ENCODE measurements at places on chromosomes 5 and 9.

GRCh38 chr9:76799473-76799872 lies 35.2 kb downstream of the PCA3 start:
- DNase-seq, result no peak

GRCh38 chr9:110143950-110144545 lies 63.9 kb downstream of the C9orf152 start:
- no peak for DNase-seq

GRCh38 chr9:32704343-32704742 lies 68.9 kb upstream of the TAF1L start:
- DNase-seq, result no peak

DNA sequence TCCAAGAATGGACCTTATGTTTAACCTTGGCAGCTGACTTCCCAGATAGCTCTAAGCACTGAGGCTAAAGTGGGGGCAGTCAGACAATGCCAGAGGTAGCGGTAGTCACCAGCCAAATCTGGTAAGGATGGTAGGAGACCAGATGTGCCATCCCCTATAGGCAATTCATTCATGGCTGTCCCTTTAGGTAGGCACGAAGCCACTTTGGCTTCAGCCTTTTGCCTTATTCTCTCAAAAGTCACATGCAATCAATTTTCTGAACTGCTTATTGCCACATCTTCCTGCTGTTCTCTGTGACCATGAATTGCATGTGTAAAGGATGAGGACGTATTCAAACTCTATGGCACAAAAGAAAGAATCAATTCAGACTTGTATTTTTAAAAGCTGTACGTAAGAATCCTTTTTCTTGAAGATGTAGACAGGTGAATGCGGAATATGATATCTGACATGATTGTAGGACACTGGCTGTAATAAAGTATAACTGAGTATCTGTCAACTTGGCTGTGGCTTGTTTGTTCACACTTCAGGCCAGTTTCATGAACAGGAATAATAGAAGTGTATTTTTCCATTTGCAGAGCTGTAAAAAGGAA lies 611.7 kb downstream of the NR2F1-AS1 start:
- no peak for DNase-seq

DNA sequence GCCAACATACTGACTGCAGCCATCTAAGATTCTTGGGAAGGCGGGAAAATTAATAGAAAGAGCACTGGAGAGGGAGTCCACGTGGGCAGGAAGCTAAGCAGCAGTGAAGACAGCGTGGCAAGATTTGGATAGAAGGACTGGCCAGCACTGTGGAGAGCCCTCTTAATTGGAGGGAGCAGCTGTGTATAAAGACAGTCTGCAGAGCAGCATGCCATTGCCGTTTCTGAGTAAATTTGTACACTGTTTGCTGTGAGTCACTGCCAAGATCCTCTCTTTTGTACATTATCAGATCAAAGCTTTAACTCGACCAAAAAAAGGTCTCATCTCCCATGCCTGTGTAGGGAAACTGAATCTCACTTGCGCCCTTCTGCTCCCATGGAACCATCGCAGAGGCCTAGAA lies 45.3 kb downstream of the INSYN2B start:
- no peak for DNase-seq

DNA sequence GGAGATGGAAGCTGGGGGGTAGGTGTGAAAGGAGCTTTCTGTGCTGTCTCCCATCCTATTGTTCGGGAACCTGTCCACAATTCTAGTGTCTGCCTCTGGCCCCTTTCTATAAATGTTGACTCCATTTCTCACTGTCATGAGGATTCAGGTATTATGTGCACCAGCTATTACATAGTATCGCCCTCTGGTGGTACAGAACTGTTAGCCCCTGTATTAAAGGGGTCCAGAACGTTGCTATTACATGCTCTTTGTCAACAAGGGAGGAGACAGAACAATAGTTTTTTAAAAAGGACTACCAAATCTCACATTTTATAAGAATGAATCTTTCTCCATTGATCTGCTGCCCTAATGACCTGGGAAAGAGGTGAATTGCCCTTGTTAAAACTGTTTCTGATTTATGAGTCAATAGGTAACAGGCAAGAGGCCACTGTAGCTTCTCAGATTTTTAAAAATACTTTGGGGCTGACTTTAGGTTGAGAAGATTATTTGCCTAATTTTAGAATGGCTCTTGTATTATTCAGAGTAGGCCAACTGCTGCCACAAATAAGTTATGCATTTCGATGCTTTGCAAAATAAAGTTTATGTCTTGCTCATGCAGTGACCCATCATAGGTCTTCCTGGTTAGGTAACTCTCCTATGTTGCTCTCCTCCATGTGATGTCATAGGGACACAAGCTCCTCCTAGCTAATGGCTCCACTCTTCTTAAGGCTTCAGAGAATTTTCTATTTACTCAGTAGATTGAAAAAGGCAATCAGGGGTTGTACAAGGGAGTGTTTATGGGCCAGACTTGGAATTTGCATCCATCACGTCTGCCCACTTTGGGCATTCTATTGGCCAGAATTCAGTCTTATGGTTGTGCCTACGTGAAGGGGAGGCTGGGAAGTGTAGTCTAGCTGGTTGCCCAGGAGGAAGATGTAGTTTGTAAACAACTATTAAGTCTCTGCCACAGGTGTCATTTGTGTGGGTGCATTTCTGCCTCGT lies 20.8 kb downstream of the DCANP1 start:
- peak; percentile 89 for DNase-seq

DNA sequence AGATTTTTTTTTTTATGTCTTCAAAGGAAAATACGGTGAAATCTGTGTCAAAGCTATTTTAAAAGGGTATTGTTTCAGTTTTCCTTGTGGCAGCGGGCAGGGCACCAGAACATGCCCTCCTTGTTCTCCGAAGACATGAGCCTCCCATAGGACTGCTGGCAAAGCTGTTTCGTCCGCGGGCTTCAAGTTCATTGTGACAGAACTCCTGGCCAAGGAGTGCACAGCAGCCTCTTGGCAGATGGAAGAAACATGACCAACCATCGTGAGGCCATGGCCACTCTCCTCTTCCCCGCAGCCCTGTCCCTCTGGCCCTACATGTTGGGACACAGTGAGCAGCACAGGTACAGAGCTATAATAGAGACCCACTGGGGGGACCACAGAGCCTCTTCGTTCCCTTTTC lies 99.5 kb downstream of the AOPEP start:
- DNase-seq, result no peak

GRCh38 chr9:4666042-4666699 lies at the start of gene SPATA6L:
SPATA6L (minus strand) TSS chr9:4666480; CDS start chr9:4666250, 230 bp downstream.
- DNase-seq, result peak; percentile 76

DNA sequence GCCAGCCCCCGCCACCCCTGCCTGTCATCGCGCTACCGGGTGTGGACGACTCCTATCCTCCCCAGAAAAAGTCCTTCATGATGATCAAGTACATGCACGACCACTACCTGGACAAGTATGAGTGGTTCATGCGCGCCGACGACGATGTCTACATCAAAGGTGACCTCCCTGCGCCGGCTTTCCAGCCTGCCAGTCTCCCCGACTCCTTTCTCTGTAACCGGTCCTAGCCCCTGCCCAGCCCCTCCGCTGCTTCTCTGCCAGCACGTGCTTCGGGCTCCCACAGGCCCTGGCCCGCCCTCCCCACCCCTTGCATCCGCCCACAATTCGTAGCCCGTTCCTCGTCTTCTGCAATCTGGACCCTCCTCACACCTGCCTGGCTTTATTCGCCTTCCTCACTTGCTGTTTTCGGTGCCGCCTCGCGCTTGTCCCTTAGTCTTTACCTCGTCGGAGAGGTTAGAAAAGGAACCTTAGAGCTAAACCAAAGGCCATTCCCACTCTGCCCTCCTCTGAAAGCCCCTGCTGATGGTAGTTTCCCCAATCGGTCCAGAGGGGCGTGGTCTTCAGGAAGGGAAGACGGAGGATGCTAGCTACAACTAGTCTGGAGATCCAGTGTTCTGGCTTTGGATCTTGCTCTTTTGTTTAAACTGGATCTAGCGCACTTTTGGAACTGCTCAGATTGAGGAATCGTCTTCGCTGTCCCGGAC lies 1.4 kb downstream of the CHSY3 start:
- DNase-seq, result no peak

GRCh38 chr9:35813434-35814105 lies 1.3 kb downstream of the HINT2 start:
- peak; percentile 21 for DNase-seq

DNA sequence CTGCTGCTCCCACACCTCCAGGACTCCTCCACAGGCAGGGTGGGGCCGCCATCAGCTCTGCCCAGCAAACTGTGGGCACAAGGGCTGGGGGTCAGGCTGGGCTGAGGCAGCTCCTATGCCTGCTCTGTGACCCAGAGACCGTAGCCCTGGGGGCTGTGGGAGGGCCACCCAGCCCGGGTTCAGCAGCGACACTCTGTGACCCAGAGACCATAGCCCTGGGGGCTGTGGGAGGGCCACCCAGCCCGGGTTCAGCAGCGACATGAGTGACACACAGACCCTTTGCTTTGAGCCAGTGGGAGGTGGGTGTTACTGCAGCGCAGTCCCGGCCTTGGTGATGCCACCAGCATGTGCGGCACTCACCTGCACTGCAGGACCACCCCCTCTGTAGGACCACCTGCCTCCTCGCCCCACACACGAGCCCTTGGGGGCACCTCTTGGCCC lies 118.9 kb upstream of the LPCAT1 start:
- no peak for DNase-seq

DNA sequence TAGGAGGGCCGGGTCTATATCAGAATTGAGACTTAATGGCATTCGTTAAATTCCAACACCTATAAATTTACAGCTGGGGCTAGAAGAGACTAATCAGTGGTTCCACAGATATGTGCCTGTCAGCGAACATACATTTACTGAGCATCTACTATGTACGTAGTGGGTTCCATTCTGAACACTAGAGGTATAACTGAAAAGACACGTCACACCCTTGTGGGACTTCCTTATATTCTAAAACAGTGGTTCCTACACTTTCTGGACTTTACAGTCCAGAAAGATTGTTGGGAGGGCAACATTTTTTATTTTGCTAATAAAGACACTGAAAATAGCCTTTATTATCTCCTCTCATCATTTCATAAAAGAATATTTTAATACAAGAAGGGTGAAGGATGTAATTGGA lies 140.5 kb downstream of the SCAMP1 start:
- no peak for DNase-seq

- DNase-seq, result no peak
Observed at GRCh38 chr9:21741151-21741550, 61.3 kb upstream of the MTAP start.

DNA sequence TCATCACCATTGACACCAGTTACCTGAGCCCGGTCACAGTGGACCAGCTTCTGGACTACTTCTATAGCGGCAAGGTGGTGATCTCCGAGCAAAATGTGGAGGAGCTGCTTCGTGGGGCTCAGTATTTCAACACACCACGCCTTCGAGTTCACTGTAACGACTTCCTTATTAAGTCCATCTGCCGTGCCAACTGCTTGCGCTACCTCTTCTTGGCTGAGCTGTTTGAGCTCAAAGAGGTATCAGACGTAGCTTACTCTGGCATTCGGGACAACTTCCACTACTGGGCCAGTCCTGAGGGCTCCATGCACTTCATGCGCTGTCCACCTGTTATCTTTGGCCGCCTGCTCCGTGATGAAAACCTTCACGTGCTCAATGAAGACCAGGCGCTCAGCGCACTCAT lies 520 bp downstream of the CCIN start:
- peak; percentile 69 for DNase-seq

- no peak for DNase-seq
Observed at GRCh38 chr5:173591056-173591514, 25.4 kb downstream of the BOD1 start.

DNA sequence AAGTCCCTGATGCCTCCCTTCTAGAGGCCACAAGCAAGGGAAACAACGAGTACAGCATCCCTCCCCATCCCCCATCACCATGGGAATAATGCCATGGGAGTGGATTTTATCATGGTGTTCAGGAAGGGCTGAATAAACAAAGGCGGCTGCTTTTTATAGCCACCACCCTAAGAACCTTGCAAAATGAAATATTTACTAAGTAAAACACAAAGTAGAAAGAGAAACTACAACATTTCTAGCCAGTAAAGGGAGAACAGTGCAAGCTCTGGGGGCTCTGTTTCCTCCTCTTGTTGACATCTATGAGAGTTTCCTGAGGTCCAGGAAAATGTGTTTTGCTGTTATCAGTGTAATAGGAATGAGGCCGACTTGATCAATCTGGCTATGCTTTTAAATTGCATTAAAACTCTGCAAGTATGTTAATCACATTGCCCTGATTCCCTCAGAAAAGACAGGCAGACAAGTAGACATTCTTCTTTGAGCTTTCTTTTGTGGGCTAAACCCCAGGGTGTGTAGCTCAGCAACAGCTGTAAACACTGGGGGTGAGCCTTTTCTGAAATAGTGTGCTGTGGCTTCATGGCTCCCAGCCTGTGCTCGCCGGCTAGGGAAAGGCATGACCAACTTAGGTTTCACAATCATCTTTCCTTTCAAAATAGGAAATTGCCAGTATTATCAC lies 31.1 kb downstream of the SV2C start:
- DNase-seq, result peak; percentile 31

GRCh38 chr9:105333076-105333475 lies 88.6 kb downstream of the SLC44A1 start:
- no peak for DNase-seq

- DNase-seq, result no peak
Observed at GRCh38 chr9:128340691-128341434, 536 bp downstream of the SLC27A4 start.

GRCh38 chr5:174175716-174176268 lies 130.3 kb downstream of the NSG2 start:
- no peak for DNase-seq

DNA sequence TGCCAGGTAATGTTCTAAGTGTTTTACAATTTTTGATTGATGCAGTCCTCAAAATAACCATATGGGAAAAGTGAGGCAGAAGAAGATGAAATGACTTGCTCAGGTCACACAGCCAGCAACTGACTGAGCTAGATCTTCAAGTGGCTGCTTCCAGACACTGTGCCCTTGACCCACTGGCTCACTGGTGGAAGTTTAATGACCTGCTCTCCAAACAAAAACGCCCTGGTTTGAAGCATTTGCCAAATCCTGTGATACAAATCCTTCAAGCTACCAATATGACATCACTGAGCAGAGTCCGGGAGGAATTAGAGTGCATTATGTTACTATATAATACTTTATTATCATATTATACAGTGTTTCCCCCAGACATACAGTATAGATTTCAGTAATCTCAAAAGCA lies 459.4 kb downstream of the GADD45G start:
- DNase-seq, result no peak

GRCh38 chr5:177973066-177973635 lies 22.9 kb downstream of the PROP1 start:
- DNase-seq, result no peak

- DNase-seq, result no peak
Observed at GRCh38 chr5:29387384-29387783, 1806.1 kb upstream of the CDH6 start.

DNA sequence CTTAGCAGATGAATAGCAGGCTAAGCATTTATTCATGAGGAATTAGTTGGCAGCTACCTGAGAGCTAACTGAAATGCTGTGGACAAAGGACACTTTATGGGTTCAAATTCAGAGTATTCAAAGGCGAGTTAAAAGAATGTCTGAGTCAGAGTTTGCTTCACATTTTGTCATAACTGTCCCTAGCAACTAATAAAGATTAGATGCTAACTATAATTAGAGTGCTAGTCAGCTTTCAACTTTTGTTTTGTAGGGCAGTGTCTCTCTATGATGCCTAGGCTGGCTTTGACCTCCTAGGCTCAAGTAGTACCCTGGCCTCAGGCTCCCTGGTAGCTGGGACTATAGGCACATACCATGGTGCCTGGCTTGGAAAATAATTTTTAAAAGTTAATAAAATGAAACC lies 4.6 kb downstream of the SMC5 start:
- DNase-seq, result no peak

GRCh38 chr9:135513351-135513846 lies 7.8 kb upstream of the LCN1 start:
- no peak for DNase-seq
